ENCODE measurements at places on chromosomes 4 and X.

GRCh38 chr4:53990641-53991040 is 73.8 kb downstream of the CHIC2 start:
- DNase-seq, result no peak

GRCh38 chr4:125359363-125359762 is 44.6 kb downstream of the FAT4 start:
- DNase-seq, result no peak

GRCh38 chr4:55385201-55385649 is 10.5 kb upstream of the TMEM165 start:
- peak; percentile 34 for DNase-seq

GRCh38 chr4:151540728-151541388 is 131.9 kb downstream of the FHIP1A start:
- DNase-seq, result peak; percentile 95
